ENCODE measurements at places on chromosomes 5 and 9.

DNA sequence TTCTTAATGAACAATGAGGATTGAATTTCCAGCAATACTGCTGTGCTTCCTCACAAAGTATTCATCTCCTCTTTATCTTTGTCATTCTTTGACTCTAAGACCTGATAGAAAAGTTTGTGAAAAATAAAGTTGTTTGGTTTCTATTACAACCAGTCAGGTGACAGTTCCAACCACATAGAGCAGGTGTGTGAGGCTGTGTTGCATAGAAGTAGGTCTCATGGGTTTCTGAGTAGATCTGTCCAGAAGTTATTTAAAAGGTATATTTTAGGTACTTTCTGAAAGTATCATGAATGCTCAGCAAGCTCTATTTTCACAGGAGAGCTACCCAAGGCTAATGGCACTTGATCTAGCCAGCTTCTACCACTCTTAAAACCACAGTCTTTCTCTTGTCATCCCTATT, 637.0 kb downstream of the DNAH5 start:
- DNase-seq: no peak

DNA sequence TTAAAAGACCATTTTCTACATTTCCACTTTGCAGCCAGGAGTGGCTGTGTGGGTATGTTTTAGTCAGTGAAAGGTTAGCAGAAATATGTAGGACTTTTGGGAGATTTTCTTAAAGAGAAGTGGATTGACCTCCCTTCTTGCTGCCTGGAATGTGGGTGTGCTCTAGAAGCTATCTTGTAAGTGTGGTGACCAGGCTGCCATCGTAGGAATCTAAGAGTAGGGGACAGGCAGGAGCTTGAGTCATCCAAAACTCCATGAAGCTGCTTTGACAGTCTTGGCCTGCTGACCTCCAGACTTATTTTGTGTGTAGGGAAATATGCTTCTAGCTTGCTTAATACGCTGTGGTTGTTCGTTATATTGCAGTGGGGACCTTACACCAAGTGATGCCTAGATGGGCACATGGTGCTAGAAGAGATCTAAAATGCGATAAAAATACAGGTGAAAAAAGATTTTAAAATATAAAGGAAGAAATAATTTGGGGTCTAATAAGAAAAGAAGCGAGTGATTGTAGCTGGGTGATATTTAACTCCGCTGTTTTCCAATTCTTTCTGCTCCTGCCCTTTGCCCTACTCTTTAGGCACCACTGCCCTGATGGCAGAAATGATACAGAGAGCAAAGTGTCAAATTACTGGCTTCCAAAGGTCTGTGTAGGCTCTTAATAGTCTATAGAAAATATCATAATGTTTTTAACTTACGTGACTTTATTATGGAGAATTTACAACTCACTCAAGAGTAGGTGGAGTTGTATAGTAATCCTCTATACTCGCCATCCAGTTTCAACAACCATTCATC, 298.2 kb upstream of the ZNF608 start:
- no peak for DNase-seq

DNA sequence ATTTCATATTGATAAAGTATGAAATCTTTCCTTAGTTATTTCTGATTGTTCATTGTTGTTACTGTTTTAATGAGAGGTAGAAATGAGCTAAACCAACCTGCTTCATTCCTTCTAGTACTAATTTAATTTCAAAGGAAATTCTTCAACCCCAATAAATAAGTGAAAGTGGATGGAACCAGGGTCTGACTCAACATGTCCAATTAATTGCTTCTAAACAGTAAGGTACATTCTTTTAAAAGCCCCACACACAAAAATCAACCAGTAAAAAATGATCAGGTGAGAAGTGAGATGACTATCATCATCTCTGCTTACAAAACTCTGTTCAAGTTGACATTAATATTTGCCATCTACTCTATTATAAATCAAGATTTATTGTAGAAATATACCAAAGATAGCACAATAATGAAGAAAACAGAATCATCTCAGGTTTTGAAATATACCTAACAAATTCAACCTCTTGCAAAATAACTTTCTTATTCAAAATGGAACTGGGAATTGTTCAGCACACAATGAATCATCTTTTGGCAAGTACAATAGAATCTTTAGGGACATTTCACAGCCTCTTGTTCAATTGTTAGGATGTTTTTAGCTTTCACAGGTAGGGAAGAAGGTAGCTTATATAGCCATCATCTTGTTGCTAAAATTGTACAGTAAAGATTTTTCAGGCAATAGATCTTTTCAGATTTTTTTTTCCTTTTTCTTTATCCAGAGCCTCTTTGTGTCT, 114.5 kb downstream of the RPS23 start:
- no peak for DNase-seq

DNA sequence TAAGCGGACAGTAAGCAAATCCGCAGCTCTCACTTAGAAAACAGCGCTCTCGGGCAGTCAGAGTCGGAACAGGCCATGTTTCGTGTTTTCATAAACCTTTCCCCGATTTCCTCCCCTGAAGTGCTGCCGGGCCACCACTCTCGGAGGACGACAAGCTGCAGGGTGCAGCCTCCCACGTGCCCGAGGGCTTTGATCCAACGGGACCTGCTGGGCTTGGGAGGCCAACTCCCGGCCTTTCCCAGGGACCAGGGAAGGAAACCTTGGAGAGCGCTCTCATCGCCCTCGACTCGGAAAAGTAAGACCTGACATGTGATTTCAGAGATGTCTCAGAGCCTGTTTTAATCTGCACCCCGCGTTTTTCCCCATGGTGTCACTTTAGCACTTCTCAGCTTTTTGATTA, 99.8 kb upstream of the CACNA1B start:
- DNase-seq: no peak

DNA sequence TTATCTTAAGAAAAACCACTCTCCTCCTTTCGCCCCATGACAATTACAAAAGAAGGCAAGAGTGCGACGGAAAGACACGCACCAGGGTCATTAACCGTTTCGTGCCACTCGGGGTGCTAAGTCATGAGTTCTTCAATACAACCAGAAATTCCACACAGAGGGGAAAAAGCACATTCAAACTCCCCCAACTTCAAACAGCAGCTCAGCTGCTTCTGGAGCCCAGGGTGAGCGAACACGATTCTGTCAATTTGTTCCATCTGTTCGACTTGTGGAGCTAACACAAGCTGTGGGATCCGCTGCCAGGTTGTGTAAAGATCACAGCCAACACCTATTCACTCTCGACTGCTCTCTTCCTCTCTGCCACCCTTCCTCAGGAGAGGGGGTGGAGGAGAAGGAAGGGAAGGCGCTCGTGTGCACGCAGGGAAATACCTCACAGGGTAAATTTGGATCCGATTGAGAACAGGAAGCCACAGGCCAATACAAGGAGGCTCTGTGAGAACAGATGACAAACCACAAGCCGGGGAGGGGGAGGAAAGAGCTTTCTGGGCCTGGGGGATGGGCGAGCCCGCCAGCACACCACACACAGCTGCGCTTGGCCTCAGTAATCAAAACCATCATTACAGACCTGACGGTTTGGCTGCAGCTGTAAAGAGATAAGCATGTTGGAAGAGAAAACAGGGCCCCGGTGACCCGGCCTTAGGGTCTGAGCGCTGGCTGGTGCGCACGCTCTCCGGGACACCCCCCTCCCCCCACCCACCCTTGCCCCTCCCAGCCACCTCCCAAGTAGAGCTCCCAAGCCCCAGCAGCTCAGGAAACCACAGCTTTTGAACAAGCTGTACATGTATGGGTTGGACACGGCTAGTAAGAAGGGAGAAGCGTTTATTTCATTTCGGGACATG, 54.3 kb downstream of the PTCH1 start:
- DNase-seq: peak; percentile 90

DNA sequence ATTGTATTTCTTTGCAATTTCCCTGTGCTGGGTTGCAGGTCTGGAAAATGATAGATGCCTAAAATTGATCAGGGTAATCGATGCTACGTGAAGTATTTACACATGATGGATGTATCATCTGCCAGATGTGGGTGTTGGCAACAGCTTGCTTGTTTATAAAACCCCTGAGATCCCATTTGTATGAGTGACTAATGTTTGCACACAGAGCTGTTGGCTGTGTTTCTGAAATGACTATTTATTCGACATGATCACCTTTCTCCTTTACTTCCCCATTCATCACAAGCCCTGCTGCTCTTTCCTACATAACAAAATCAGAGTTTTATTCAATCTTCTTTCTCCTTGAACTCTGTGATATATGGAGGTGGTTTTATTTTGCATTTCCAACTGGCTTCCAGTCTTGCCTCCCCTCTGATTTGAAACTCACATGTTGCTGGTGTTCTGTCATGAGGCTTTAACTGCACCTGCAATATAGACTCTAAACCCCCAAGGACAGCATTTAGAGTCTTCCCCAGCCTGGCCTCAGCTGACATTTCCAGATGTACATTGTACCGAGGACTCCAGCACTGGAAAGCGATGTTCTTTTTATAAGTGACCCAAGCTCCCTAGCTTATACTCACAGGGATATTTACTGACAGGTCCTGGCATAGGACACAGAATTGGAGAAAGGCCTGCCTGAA, 50.7 kb upstream of the SHB start:
- no peak for DNase-seq

DNA sequence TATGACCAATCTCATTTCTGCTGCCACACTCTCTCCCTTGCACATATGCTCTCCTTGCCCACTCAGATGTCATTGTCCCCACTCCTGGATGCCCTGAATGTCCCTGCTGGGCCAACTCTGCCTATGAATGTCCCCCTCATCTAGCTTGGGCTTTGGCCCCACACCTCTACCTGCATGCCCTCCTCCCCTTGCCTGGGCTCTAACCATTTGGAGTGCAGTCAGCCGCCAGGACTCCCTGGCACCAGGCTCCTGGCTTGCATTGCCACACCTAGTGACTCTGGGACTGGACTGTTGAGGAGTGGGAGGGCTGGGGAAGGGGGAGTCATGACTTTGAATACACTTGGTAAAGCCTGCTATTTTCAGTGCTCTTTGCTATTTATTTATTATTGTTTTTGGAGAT, 41.6 kb upstream of the POMT1 start:
- DNase-seq: no peak

- DNase-seq: peak; percentile 72
These were observed 118.8 kb upstream of the RPS23 start for GRCh38 chr5:82396871-82397514.

DNA sequence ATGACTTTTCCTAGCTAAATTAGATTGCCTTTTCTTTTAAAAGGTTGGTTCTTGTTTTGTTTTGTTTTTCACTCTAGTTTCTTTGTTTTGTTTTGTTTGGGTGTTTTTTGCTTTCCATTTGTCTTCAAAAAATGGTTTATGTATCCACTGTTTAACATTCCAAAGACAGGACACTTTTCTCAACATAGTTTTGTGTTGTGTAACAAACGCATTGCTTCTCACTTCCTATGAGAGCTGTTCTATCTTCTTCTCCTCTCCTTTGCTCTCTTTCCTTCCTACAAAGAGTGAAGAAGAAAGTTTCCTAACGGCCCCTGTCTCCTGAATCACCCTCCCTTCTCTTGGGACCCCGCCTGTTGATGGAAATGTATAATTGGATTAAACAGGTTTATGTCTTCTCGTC, 539.7 kb downstream of the ACTL7B start:
- DNase-seq: no peak

DNA sequence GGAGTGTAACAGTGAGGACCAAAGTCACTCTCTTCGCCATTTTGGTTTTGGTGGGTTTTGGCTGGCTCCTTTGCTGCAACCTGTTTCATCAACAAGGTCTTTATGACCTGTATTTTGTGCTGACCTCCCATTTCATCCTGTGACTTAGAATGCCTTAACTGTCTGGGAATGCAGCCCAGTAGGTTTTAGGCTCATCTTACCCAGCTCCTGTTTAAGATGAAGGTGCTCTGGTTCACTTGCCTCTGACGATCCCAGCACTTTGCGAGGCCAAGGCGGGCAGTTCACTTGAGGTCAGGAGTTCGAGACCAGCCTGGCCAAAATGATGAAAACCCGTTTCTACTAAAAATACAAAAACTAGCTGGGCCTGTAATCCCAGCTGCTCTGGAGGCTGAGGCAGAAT, 1.8 kb upstream of the CKS2 start:
- DNase-seq: no peak

- DNase-seq: no peak
These were observed 650.3 kb upstream of the CDH10 start for GRCh38 chr5:25295067-25295466.

DNA sequence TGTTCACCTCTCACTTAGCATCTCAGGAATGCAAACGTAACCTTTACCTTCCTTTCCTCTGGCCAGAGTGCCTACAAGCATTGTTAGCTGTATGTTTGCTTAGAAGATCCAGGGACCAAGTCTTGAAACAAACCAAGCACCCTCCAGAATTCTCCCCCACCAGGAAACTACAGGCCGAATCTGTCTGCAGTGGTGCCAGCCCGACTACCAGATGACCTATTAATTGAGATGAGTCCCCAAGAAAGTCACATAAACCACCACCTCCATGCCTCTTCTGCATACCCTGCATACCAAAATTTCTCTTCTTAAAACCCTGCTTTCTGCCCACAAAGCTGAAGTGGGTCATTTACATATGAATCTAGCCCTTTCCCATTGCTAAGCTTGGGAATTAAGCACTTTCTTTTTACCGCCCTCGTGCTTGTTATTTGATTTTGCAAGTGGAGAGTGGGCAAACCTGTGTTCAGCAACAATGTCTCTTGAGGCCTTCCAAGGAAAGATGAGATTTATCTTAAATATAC, 1239.1 kb downstream of the CDH12 start:
- no peak for DNase-seq

DNA sequence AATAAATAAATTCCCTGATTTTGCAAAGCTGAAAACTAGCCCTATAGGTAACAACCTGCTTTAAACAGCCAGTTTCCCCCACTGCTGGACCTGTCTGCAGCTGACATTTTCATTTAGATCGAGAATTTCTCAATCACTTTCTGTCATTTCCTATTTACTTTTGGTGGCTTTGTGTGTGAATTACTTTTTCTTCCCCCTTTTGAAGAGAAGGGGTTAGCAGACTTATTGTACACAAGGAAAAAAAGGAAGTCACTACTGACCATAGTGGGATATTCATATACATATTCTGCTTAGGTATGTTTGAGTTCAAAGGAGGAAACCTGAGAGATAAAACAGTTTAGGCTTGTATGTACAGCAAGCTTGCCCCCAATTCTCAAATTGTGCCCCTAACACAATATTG, 27.0 kb upstream of the IFNB1 start:
- DNase-seq: no peak

DNA sequence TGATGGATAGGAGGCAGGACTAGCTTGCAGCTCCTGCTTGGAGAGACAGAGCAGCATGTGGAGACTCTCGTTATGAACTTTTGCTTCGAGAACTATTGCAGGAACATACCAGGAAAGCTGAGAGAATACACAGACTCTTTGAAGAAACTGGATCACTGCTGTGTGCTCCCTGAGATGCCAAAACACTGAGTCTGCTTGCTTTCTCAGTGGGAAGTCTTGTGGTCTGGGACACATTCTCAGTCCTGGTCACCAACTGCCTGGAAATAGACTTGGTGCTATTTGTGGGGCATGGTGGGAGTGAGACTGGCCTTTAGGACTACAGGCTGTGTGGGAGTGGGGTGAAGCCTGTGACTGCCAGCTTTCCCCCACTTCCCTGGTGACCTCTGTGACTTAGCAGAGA, 252.6 kb downstream of the MED10 start:
- no peak for DNase-seq

- DNase-seq: no peak
These were observed 24.4 kb downstream of the NCS1 start for GRCh38 chr9:130196643-130197042.

GRCh38 chr5:79707535-79707934, 17.9 kb downstream of the CMYA5 start:
- no peak for DNase-seq

- no peak for DNase-seq
These were observed 121.1 kb downstream of the FBXL7 start for GRCh38 chr5:15621094-15621493.

- no peak for DNase-seq
These were observed 164.3 kb upstream of the ACOT12 start for GRCh38 chr5:81558188-81558587.

- no peak for DNase-seq
These were observed 246.1 kb upstream of the ANKH start for GRCh38 chr5:15117688-15118087.

Data from left forelimb (tissue), 1 donor.